ENCODE measurements at places on chromosomes 2 and 18. TPM values are rescaled to one million over a fixed set of nuclear protein-coding genes. Genes with fewer than 3 reads are reported as not detected.

DNA sequence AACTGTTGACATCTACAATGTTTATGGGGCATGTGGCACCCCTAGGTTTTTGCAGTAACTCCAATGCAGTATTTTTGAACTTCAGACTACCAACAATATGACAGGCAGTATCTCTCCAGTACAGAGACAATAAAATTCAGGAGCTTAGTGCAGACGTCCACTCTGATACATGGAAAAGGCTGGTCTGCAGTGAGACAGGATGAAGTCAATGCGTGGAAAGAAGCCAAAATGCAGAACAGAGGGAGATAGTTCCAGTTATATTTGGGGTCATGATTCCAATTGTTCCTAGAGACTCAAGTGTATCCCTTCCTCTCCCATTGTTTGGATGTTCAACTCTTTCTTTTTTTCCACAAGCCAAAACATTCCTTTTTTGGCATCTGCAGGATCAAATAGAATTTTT is 18.7 kb upstream of the SMAD2 start:
- no peak for DNase-seq

- no peak for DNase-seq
Observed at GRCh38 chr2:191148791-191149190, 2.0 kb downstream of the STAT4 start.

- no peak for DNase-seq
Observed at GRCh38 chr2:226932443-226932842, 96.6 kb downstream of the RHBDD1 start.

DNA sequence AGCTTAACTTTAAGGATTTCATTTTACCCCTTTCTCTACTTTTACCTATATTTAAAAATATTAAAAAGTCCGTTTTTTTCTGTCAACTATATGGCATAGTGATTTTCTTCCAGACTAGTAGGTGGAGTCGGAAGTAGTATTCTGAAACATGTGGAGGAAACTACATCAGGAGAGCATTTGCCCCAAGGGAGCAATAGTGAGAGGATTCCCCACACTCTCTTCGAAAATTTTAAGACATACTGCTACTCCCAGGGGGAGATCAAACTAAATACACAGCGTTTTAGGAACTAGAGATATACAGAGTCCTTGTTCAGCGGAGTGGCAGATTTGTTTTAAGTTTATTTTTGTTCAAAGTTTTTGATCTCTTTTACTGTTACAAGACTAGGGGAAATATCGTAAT is 40.6 kb downstream of the METAP1D start:
- DNase-seq, result no peak

DNA sequence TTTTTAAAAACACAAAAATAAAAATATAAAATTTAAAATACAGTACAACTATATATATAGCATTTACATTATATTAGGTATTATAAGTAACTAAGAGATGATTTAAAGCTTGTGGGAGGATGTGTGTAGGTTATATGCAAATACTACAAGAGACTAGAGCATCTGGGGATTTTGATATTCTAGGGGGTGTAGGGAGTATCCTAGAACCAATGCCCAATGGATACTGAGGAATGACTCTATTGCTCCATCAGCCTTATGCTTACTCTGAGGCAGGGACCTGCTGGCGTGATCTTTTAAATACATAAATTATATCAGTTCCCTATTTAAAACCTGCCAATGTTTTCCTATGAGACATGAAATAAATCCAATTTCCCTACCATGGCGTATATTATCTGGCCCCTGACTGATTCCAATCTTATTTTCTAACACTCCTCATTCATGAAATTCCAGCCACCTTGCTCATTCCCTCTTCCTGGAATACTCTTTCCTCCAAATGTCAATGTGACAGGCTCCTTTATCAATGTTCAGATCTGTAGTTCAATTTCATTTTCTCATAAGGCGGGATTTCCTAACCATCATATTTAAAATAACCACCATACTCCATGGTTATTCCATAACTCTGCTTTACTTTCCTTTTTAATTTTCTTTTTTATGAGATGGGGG is 22.2 kb downstream of the SP3 start:
- DNase-seq, result no peak

The GPR39 gene
- not detected for total RNA-seq

DNA sequence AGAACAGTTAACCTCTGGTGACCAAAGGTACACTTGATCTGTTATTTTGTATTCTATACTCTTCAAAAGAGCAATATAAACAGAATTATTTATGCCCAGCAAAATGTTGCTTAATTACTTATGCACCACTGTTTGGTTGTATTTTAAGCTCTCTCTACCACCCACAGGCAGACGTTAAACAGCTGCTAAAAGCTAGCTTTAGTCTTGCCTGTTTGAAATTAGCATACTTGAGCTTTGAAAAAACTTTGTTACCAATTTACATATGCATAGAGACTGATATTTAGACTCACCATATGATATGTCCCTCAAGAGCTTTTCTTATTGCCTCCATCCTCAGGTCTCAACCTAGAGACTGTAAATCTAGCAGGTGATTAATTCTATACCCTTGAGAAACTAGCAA is 426.9 kb downstream of the NR4A2 start:
- no peak for DNase-seq

GRCh38 chr2:200515155-200515554 is 5.3 kb upstream of the KCTD18 start:
- no peak for DNase-seq

DNA sequence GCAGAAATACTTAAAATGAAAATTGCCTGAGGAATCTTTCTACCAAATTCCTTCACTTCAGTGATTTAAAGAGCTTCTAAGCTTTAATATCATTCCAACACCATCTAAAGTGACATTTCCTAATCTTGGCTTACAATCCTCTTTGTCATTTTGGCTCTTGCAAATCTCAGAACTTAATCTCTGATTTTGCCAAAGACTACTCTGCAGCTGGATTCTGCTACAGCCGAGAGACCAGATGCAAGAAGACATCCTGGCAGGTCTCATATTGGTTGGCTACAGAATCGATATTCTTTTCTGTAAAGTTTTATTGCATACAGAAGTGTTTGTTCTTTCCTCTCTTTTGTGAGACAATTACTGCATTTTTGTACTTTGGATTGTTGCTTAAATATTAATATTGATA is 716.5 kb upstream of the LRATD1 start:
- no peak for DNase-seq

GRCh38 chr2:149271575-149271974 is 58.8 kb upstream of the LYPD6 start:
- no peak for DNase-seq

DNA sequence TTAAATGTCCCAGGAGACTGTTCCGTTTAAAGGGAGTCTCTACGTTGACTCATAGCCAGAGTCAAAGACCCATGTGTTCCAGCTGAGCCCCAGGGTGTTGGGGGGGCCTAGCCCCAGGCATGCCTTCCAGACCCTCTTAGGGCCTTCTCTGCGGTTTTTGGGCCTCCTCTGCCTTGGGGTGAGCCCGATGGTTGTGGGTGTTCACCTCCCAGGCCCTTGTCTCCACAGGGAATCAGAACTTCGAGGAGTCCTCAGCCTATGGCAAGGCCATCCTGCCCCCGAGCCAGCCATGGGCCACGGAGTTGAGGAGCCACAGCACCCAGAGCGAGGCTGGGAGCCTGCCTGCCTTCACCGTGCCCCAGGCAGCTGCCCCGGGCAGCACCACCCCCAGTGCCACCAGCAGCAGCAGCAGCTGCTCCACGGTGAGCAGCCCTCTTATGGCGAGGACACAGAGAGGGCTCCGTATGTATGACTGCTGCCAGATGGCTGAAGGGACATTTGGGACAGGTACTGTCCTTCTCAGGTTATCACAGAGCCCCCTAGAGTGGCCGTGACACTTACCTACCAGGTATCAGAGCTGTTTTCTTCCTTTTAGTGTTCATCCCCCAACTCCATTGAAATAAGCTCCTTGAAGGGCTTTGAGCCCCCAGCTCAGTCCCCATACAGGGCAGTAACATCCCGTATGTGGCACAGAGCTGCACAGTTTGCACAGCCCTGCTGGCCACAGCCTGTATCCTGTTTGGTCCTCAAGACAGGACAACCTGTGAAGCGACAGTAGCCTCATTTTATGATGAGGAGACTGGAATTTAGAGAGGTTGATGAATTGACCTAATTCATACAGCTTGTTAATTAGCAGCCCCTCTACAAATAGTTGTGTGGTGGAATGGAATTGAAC is 80.7 kb downstream of the EPAS1 start:
- no peak for DNase-seq

DNA sequence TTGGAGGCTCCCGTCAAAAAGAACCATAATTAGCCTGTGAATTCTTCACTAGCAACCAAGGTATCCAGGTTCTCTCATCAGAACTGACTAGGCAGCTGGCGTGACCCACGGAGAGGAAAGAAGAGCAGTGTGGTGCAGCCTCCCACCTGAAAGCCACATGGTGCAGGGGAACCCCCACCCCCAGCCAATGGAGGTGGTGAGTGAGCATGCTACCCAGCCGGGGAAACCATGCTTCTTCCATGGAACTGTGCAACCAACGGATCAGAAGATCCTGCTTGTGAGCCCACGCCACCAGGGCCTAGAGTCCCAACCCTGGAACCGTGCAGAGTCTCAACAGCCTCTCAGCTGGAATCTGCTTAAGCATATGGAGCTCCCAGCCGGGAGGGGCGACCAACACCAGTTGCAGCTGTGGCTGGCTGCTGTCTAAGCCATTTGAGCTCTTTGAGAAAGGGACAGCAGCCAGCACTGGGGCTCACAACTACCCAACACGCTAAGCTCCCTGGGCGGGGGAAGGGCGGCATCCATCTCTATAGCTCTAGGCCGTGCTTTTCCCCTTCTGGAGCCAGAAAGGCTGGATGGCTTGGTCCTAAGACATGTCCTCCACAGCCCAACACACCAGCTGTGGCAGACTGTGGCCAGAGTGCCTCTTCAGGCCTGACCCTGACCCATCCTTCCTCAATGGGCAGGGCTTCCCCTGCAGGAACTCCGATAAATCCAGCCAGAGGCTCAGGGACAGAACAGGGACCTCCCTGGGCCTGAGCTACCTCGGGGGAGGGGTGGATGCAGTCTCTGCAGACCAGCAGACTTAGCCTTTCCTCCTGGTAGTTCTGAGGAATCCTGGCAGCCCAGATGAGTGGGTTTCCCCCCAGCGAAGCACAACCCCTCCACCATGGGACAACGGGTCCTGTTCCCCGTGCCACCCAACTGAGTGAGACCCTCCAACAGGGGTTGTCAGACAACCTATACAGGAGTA is 151.4 kb upstream of the NXPH2 start:
- no peak for DNase-seq

The LCT gene
- total RNA-seq, result not detected

DNA sequence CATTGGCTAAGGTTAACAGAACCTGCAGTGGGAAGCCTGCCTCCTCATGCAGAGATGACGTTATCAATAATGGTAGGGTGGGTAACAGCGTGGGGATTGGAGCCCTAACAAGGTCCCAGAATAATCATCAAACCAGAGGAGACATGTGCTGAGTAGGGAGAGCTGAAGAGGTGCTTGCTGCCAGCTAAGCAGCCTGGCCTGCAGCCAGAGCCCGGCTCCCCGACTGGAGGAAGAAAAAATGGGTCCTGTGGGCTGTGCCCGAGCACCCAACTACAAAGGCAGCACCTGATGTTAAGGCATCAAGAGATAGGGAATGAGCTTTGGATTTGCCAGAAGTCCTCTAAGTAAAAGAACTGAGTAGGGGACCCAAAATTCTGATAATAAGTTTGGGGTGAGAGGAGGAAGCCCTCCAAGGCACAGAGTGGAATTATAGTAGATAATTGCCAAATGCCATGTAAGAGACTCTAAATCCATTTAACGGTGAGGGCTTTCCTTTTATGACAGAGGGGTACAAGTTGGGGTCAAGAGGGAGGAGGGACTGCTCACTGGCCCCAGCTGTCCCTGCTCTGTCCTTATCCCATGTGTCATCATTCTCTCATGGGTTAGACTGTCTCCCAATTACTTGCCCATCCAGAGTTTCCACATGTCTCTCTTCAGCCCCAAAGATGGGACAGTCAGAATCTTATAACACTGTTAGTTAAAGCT is 156.1 kb downstream of the ANTXR1 start:
- no peak for DNase-seq

GRCh38 chr2:45637440-45637839 is 14.0 kb upstream of the PRKCE start:
- DNase-seq, result no peak

DNA sequence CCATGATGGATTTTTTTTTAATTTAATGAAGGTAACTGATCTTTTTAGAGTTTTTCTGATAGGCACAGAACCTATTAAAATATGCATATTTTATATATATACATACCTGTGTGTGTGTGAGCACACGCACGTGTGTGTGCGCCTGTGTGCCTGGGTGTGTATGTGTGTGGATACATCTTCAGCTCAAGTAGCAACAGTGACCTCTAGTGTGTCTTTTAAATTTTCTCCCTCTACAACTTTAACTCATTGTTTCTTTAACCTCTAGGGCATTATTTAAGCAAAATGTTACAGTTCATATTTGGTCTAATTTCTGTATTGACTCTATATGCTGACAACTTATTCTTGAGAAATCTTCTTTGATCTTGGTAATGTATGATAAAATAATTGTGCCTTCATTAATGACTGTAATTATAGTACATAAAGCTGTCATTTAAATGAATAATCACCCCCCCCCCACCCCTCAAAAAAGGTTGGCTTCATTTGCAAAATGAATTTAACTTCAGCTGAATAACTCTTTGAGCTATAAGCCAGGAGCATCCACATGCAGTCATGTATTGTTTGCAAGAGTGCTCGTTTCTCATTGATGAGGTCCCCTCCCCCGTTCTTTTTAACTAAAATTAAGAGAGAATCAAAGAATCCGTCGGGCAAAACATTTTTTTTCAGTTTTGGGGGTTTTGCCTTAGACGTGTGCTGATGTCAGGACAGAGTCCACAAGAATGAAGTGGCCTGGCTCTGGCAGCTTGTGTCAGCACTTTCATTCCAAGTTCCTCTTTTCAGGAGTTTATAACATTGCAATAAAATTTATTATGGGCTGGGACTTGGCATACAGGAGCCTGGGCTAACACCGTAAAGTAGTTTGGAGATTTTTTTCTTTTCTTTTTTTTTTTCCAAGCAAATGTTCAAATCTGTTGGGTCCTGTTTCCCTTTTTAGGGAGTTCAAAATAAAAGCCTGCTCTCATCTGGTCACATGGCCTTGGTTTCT is 80.0 kb downstream of the ETAA1 start:
- DNase-seq, result peak; percentile 26

The CIAO1 gene
- total RNA-seq, result 96.7 TPM

The CDH20 gene
- total RNA-seq, result not detected

- no peak for DNase-seq
Observed at GRCh38 chr2:13711154-13711553, 921.4 kb upstream of the LRATD1 start.

The CD207 gene
- total RNA-seq, result not detected

GRCh38 chr2:27095427-27095744 is 8.8 kb downstream of the KHK start:
- DNase-seq, result no peak

The ADRA2B gene
- total RNA-seq, result not detected

DNA sequence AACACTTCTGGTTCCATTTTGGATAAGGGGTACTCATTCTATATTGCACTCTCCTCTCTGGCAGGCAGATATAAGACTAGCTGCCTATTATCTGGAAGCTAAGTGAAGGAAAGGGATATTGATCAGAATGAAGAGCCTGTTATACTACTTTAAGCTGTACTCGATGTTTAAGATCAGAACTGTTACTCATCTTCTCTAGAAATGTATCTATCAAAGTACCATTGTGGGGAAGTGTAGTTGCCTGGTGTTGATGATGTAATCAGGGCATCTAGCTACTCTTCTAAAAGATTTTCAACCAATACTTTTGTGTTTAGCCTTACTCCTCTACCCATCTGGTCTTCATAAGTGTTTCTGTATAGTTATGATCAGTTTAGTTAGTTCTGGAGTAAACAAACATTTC is 5.8 kb downstream of the CAMKMT start:
- DNase-seq, result no peak

- no peak for DNase-seq
Observed at GRCh38 chr2:214104219-214104618, 306.6 kb upstream of the VWC2L start.
